ENCODE measurements at places on chromosomes 2 and 18. TPM values are rescaled to one million over a fixed set of nuclear protein-coding genes. Genes with fewer than 3 reads are reported as not detected.
A peak's percentile ranks its signal among the peaks of the same experiment; 100 is the strongest.

Gene ZBTB7C
- total RNA-seq: not detected

DNA sequence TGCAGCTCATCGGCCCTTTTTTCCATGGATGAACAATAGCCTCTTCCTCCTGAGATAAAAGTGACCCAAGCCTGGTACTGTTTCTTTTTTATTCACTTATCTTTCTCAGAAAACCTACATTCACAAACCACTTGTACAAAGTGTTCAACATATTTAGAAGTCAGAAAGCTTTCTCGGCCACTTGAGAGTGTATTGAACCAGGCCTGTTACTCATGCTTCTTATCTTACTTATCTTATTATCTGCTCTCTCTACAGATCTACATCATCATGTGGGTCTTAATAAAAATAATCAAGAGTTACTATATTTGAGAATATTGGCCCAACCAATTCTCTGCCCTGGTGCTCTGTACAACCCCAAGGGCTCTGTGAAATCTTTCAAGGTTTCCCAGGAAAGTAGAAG is 242.1 kb downstream of the MREG start:
- DNase-seq: no peak

DNA sequence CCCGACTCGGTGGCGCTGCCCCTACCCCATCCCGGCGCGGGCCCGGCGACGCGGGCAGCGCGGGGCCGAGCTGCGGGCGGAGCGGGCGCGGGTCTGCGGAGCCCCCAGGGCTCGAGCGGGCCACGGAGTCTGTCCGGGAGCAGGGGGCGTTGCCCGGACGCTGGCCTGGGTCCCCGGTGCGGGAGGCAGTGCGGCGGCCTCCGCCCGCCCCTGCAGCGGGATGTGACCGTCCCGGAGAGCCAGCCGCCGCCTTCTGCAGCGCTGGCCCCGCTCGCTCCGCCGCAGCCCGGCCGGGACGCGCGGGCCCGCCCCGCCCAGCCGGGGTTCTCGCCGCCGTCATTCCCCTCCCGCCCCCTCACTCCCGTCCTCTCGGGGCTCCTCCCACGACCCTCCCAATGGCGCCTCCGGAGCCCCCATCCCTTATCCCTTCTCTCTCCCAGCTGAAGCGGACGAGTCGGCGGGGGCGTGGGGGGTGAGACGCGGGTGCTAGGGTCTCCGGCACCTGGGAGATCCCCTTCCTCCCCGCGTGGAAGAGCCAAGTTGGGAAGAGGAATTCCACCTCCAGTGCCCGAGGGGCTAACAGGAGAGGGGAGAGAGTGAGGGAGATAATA is at the start of gene FNDC4:
TSS of gene FNDC4 (minus strand) at position 257 of the 611 bp plus-strand sequence. CDS start 521 bp downstream, outside the sequence.
- DNase-seq: no peak

DNA sequence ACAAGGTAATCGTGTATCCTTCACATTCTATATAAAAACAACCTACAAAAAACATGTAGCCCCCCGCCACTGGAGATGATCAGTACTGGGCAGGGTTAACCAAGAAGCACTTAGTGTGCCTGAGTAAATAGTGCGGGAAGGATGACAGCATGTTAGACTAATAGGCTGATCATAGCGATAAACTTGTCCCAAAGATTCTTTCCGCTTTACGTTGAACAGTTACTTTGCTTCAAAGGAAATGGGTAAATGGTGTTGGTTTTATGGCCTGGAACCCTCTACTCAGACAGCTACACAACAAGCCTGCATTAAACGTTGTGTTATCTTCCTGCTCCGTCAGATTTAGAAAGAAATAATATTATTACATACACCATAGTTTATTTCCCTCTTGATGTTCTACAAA is 67.7 kb downstream of the CTAGE1 start:
- DNase-seq: no peak

- DNase-seq: no peak
Observed at GRCh38 chr2:46299365-46300263, 2.4 kb downstream of the EPAS1 start.

DNA sequence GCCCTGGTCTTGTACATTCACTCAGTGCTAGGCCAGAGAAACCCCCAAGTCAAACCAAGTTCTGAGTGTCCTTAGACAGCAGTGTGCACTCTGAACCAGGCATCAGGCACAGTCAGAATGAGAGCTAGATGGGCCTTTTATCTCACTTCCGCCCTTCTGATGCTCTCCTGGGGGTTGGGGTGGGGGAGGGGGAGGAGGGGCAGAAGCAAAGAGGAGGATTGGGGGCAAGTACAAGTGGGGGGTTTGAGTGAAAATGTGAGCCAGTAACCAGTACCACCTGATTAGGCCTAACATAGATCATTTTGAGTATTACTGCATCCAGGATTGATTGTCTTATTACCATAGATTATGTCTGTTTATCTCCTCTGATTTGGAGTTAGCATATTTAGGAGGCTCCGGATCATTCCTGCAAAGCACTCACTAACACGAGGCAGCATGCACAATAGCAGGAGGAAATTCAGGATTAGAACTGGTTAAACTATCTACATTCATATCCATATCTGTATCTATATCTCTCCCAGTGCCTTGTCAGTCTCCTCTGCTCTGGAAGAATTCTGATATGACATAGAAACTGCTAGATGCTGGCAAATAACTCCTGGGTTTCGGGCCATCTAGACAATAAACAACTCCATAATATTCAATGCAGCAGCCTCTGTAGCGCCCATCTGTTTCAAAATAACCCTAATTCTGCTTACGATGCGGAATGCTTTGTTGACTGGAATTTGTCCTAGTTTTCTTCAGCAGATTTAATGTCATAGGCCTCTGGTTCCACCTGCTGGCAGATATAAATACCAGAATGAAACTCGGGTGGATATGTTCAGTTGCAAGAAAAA is 149.1 kb downstream of the RHBDD1 start:
- DNase-seq: no peak

Gene EGR4
- not detected for total RNA-seq

Gene SRD5A2
- total RNA-seq: not detected

GRCh38 chr2:72001937-72002690 is 145.5 kb downstream of the CYP26B1 start:
- DNase-seq: no peak

Gene PPP4R1
- total RNA-seq: 22.6 TPM

GRCh38 chr18:9902832-9903231 is 11.0 kb upstream of the VAPA start:
- no peak for DNase-seq

DNA sequence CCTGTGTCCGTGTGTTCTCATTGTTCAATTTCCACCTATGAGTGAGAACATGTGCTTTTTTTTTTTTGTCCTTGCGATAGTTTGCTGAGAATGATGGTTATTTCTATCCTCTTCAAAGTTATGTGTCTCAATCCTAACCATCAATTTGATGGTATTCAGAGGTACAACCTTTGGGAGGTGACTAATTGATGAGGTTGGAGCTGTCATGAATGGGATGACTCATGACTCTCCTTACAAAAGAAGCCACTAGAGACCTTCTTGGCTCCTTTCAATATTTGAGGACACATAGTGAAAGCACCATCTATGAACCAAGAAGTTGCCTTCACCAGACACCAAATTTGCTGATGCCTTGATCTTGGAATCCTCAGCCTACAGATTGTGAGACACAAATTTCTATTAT is 677.1 kb upstream of the DDX18 start:
- no peak for DNase-seq

DNA sequence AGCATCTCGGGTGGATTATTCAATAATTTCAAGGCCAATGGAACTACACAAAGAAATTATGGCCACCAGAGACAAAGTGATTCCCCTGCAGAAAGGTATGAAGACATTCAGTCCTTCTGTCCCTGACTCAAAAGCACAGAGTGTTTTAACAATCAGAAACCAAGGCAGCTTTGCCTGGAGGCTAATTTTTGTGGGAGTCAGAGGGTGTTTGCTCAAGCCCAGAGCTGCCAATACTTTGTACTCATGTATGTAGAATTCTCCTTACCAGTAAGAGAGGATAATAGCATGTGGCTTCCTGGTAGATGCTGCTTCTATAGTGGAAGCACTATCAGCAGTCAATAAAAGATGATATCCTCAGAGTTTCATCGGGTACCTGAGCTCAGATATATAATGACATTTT is 178.4 kb downstream of the KCNE4 start:
- no peak for DNase-seq

Gene GATA6
- total RNA-seq: not detected

Gene ASB18
- not detected for total RNA-seq

GRCh38 chr2:150557020-150557600 is 69.6 kb upstream of the RND3 start:
- DNase-seq: no peak

GRCh38 chr2:176566961-176567360 is 297.7 kb downstream of the MTX2 start:
- no peak for DNase-seq

Gene ASB1
- 42.0 TPM for total RNA-seq

GRCh38 chr18:23884681-23885375 is 129.7 kb upstream of the TTC39C start:
- DNase-seq: no peak

Gene POLE4
- total RNA-seq: 51.8 TPM

- DNase-seq: no peak
Observed at GRCh38 chr18:42392416-42392815, 437.4 kb downstream of the PIK3C3 start.

- DNase-seq: no peak
Observed at GRCh38 chr2:10768063-10768507, 44.5 kb downstream of the PDIA6 start.

Gene STPG4
- not detected for total RNA-seq

Gene WDSUB1
- total RNA-seq: 10.3 TPM

GRCh38 chr18:8705238-8705960 is at the start of gene MTCL1:
Gene MTCL1, plus strand, starts transcription at chr18:8705556. Its CDS starts 105 bp downstream, at chr18:8705661.
- DNase-seq: peak; percentile 41

DNA sequence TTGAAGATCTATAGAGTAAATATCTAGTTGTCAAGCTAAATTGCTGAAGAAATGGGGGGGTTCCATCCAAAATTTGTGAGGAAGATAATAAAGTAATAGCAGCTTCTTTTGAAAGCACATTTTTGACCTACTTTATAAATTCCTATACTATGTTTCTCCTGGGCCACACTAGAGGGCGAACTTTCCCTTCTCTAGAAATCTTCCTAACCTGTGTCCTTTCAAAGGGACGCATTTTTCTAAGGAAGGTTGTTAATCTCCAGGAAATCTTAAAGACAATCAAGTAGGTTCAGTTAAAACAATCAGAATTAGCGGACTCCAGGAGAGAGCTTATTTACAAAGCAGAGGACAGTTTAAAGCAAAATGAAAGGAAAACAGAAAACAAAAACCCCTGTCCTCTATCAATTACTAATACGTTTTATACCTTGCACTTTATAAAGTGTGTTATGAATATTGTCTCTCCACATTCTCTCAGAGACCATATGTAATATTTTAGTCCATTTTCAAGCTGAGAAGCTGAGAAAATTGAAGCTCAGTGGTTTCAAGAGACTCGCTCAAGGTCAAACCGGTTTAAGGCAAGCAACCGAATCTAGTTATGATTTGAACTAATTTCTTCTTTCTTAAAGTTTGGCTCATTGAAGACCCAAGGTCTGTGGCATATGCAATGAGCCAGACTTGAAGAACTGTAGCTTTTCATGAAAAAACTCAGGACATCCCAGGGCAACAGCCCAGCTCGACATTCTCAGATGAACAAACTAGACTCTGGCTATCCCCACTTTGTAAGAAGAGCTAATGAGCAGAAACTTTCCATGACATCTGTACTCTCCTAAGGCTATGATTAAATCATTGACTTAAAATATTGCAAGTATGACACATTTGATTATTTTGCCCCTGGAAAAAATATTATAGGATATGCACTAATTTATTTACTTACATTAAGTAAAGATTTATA is 273.6 kb downstream of the PAX3 start:
- DNase-seq: no peak

Gene GCG
- not detected for total RNA-seq

GRCh38 chr2:54208364-54209240 is 47.4 kb downstream of the TSPYL6 start:
- no peak for DNase-seq

- no peak for DNase-seq
Observed at GRCh38 chr2:39304200-39304599, 60.4 kb upstream of the CDKL4 start.

Gene ANKRD53
- not detected for total RNA-seq

DNA sequence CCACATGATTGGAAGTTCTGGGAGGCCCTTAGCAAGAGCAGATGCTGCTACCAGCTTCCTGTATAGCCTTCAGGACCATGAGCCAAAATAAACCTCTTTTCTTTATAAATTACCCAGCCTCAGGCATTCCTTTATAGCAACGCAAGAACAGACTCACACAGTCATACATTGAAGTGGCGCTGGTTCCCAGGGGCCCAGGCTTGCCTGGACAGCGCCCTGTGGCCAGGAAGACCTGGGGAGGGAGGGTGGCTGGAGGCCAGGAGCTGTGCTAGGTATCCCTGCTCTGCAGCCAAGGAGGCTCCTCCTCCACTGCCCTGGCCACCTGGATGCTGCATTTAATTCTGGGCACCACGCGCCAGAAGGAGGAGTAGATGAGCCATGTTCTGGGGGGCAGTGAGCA is 98.1 kb downstream of the AGAP1 start:
- DNase-seq: no peak

- DNase-seq: no peak
Observed at GRCh38 chr2:127770973-127771735, 39.8 kb downstream of the WDR33 start.

- DNase-seq: no peak
Observed at GRCh38 chr2:151840216-151841046, 12.2 kb upstream of the ARL5A start.

DNA sequence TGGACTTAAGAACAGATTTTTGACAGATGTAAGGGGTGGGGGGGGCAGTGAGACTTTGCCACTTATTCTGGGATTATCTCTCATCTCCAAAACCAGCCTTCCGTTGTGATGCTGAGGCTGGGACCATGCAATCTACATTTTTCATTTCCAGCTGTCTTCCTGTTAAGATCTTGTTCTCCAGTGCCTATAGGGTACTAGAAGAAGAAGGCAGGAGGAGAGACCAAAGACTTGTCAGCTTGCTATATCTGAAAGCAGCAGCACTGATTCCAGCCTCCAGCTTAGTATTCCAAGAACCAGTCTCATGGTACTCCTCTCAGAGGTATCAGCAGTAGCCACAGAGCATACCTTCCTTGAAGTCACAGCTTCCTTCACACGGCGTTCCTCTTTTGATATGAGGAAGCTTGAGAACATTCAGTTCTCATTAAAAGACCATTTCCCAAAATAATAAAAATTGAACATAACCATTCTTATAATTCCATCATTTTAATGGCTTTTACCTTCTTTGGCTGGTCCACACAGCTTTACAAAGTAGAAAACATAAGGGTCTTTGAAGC is 49.8 kb downstream of the USP34 start:
- no peak for DNase-seq

Gene RNF25
- 12.3 TPM for total RNA-seq

GRCh38 chr2:211329421-211329820 is 773.0 kb downstream of the CPS1 start:
- DNase-seq: no peak

DNA sequence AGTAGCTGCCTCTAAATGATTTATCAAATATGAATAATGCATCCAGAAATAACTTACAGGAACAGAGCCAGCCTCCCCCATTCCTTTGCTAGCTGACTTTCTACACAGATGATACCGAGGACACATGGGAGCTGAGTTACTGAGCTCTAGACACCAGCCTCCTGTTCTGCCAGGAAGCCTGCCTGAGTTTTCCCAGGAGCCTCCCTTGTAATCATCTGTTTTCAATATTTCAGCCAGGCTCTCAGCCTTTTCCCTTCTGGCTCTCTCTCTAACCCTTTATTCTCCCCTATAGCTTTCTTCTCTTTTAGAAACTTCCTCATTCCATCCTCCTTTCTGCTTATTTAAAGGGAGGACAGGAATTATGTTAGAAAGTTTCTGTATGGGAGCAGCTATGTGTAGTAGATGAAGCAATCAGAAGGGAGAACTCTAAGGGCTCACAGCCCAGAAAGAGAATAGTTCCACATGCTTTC is 911.6 kb downstream of the TDRD15 start:
- DNase-seq: no peak
